ENCODE measurements at places on chromosomes 16 and 17.
A peak's percentile ranks its signal among the peaks of the same experiment; 100 is the strongest.

DNA sequence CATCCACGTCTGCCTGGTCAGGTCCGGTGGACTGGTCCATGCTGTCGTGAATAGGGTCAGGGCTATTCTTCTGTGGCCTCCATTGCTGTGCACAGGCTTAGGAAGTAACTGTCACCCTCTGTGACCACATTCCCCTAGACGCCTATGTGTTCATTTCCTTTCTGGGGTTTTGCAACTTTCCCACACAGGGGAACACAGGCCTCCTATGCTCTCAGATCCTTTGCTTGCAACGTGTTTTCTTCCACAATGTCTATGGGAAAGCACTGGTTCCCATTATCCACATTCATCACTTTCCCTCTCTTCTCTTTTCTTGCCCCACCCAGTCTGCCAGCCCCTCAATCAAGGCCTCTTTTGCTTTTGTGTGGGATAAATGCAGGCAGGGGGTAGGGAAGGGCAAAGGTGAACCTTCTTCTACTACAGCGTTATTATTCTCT lies 43.2 kb upstream of the DNAJA2 start:
- DNase-seq = no peak

- DNase-seq = no peak
These were observed 11.0 kb downstream of the C17orf67 start for GRCh38 chr17:56822725-56823124.

DNA sequence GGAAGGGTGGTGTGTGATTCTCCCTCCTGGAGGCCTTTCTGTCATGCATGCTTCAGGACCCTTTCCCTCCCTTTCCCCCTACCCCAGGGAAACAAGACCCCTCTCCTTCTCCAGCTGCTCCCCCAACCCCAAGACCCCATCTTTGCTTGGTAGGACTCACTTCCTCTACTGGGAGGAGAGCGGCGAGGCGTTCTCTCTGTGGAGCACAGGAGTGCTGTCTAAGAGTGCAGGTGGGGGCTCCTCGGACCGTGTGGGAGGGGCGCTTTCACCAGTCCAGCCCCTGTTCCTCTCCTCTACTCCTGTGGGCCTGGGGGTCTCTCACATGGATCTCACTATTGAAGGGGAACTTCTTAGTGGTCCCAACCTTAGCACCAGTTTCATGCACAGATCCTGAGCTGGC lies 456.1 kb upstream of the ASIC2 start:
- DNase-seq = no peak

GRCh38 chr16:15616475-15617165 lies 26.3 kb downstream of the MARF1 start:
- DNase-seq = no peak

GRCh38 chr17:37557482-37557881 lies 51.7 kb downstream of the SYNRG start:
- DNase-seq = no peak

DNA sequence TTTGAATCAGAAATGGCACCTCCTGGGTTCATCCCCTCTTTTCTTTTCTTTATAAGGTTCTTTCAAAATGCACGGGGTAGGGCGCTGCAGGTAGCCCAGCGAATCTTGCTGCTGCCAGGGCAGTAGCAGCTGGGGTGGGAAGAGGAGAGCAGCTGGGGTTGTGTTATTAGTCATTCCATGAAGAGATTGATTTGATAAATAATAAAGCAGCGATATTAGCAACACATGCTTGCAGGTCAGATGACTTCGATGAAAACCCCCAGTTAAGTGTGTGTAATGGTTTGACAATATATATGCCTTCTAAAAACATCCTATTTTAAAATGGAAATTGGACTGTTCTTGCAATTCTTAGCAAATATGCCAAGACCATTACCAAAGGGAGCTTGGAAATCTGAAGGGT lies 200.7 kb downstream of the CCDC182 start:
- DNase-seq = no peak

- DNase-seq = no peak
These were observed 230.5 kb downstream of the SEC14L1 start for GRCh38 chr17:77371117-77371887.

DNA sequence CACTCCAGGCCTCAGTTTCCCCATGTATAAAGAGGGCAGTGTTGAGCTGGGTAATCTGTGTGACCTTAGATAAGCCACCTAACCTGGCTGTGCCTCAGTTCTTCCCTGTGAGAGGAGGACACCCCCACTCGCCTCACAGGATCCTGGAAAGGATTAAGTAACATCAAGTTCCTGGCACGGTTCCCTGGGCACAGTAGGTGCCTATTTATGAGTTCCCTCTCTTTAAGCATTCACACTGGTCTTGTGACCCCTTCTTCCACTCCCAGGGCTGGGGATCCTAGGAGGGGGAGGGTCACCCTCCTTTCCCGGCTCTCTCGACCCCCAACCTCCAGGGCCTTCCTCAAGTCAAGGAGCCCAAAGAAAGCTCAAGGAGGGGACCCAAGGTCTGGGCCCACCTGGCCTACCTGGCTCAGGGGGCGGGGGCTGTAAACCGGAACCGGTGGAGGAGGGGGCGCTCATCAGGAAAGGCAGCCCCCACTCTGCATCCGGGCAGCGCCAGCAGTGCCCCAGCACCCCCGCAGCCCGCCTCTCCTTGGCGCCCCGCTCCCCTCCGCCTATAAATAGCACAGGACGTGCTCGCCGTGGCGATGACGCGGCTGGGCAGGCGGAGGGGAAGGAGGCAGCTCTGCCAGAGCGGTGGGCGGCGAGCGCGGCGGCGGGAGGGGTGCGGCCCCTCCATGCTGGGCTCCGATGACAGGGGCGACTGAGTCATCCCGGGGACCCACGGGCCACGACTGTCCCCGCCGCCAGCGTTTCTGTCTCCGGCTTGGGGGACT lies 9.4 kb downstream of the RPL19 start:
- peak; percentile 64 for DNase-seq

DNA sequence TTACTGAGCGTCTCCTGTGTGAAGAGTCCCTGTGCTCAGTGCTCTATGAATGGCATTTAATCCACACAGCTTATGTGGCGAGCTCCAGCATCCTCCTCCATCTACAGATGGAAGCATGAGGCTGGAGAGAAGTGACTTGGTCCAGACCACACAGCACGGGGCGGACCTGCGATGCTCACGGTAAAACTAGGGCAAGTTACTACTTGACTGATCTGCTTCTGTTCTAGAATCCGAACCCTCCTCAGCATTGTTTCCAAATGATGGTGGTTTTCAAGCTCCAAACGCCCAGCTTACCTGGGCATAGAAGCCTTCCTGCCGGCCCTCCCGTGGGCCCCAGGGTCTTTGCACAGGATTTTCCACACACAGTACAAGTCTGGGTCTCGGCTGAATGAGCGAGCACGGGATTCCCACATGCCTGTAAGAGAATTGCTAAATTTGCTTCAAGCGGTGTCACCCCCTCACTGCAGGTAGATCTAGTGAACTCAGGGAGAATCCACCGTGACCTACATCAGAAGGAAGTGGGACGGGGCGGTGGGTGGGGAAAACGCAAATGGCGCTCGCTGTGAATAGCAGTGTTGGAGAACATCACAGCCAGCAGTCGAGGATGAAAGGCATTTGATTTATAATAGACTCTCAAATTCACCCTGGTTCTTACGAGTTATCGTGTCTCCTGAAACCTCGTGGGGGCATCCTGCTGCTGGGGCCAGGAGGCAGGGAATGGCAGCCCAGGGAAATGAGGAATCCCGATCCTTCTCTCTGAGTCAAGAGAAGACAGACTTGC lies 101.1 kb downstream of the CMIP start:
- DNase-seq = no peak

- DNase-seq = no peak
These were observed 663 bp upstream of the GINS2 start for GRCh38 chr16:85689285-85689949.

GRCh38 chr17:83129676-83130075 lies 50.3 kb downstream of the METRNL start:
- no peak for DNase-seq

DNA sequence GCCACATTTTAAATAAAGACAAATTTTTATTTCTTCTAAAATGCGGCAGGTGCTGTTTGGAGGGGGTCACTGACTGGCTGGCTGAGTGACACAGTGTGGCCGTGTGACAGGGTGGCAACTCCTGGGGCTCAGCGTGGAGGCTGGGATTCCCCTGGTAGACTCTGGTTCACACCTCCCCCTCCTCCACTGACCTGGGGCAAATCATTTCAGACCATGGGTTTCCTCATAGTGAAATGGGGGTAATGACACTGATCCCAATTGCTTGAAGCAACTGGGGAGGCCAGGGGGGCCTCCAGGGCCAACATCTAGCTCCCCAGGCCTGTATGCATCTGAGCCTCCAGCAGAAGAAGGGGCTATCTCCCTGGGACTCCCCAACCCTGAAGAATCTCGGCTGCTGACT lies 6.6 kb downstream of the HSD11B2 start:
- no peak for DNase-seq

GRCh38 chr17:62101090-62101489 lies 36.0 kb upstream of the MED13 start:
- DNase-seq = no peak

DNA sequence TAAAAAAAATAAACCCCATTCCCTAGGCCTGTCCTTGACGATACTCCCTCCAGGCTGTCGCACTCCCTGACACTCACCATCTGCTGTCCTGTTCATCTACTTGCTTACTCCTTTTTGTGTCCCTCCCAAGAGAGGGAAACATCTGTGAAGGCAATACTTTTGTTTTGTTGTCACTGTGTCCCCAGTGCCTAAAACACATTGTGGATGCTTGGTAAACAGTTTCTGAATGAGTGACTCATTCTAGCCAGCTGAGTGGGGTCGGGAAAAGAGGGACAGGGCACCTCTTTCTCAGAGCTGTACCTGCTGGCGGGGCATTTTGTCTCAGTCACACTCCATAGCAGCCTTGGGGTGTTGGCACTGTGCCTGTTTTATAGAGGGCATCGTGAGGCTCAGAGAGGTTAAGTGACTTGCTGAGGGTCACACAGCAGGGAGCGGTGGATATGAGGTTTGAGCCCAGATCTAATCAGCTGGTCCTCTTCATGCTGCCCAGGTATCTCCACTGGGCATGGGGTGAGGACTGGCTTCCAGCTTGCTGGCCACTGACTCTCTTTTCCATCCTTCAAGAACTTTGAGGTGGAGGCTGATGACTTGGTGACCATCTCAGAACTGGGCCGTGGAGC lies 15.6 kb downstream of the MAP2K3 start:
- DNase-seq = no peak

- DNase-seq = no peak
These were observed 119.7 kb upstream of the CACNG5 start for GRCh38 chr17:66715076-66715675.

DNA sequence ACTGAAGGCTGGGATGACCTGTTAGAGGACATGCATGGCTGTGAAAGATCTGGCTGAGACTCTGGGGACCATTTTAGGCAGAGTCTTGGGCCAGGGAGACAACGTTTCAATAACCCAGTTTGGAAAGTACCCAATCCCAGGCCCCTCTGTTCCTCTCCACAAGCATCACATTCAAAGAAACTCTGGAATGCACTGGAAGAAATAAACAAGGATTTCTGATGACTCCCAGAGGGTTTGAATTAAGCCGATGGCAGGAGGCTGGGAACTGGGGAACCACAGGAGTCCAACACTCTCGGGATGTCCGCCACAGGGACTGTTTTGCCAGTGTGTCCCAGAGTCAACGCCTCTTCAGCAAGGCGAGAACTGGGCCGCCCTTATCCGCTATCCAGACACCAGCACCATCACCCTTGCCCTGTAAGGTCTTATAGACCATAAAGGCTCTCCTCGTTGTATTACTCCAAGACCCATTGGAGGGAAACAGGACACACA lies 3.3 kb downstream of the PMP22 start:
- no peak for DNase-seq

GRCh38 chr17:72025113-72025512 lies 95.7 kb upstream of the SOX9 start:
- DNase-seq = no peak

DNA sequence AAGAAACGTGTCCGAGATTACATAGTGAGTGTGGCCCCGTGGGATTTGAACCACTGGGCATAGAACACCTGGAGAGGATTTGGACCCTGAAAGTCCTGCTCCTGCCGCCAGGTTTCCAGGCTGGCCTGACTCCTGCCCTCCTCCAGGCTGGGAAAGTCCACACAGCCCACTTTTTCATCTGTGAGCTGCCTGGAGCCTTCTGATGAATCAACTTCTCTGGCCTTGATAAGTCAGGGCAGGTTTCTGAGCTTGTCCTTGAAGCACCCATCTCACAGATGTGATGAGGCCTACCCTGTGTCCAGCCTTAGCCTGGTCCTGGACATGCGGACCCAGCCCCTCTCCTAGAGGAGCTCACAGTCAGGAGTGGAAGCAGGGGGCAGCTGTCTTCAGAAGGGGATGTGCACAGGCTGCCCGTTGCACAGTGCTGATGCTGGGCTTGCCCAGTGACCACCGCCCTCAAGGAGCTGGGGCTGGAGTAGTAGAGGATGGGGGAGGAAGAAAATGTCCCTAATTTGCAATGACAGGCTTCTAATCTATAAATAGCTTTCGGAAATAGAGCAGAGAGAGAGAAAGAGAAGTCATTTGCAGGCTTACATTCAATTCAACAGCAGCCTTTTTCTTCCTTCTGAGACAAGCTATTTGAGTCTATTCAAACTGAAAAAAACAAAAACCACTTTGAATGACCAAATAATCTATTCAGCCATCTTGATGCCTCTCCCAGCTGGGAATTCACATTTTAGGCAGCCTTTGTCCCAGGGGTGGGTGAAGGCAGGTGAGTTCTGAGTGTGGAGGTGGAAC lies 73.5 kb upstream of the DNAJA2 start:
- DNase-seq = no peak

DNA sequence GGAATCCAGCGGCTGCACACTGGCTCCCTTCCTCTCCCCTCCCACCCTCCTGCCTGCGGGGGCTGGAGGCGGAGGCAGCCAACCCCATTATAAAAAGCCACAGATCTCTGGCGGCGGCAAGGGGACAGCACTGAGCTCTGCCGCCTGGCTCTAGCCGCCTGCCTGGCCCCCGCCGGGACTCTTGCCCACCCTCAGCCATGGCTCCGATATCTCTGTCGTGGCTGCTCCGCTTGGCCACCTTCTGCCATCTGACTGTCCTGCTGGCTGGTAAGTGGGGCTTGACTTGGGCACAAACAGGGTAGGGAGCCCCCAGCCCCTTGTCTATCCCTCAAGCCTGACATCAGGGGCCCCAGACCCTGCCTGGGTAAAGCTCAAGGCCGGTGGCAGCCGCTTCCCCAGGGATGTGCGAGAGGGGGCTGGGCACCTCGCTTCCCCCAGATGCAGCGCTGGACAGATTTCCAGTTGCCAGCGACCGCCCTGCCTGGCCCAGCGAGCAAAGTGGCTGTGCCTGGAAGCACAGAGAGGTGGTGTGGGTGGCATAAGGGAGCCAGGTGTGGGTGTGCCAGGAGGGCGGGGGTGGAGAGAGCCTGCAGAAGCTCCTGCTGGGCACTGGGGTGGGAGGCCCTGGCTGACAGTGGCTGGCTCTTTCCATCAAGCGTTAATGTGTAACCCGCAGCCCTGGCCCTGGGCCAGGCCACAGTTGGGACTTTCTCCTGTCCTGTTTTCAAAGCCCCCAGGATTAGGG lies at the start of gene CX3CL1:
Gene CX3CL1, plus strand, starts transcription at position 119 of the 745 bp plus-strand sequence. Its CDS starts 79 bp downstream, at position 198.
- DNase-seq = no peak
